Activated CD4-positive, alpha-beta T cell treated with anti-CD3 and anti-CD28 coated beads, Interleukin-2, amount 10 ng/mL, durations not matched to agents 24 days and 14 days (primary cell): ENCODE measurements at places on chromosomes 2 and 18. TPM values are rescaled to one million over a fixed set of nuclear protein-coding genes. Genes with fewer than 3 reads are reported as not detected.

Gene FBXO36
- 0.71 and 0.77 TPM in 2 replicates for total RNA-seq

Gene CNDP1
- total RNA-seq: not detected in 2 replicates

Gene RND3
- total RNA-seq: not detected in 2 replicates

Gene C2orf80
- total RNA-seq: not detected in 2 replicates

Gene MATN3
- not detected in 2 replicates for total RNA-seq

Gene CXCR4
- 88.8 and 92.7 TPM in 2 replicates for total RNA-seq

Gene SPP2
- total RNA-seq: not detected in 2 replicates

Gene CD8B2
- total RNA-seq: 0.09 and 0.12 TPM in 2 replicates

Gene RNF125
- total RNA-seq: 32.6 and 35.0 TPM in 2 replicates

Gene IL37
- total RNA-seq: not detected in 2 replicates

Gene LIPG
- 0.57 and 0.82 TPM in 2 replicates for total RNA-seq

Gene TTN
- 2.8 and 2.9 TPM in 2 replicates for total RNA-seq

Gene RETREG2
- total RNA-seq: 54.1 and 57.4 TPM in 2 replicates

Gene HOXD13
- not detected in 2 replicates for total RNA-seq

Gene TMEM182
- 3.9 and 4.0 TPM in 2 replicates for total RNA-seq

Gene EGR4
- 1.2 and 1.5 TPM in 2 replicates for total RNA-seq

Gene RTKN
- 1.1 and 2.2 TPM in 2 replicates for total RNA-seq

Gene NDUFB3
- 112 and 113 TPM in 2 replicates for total RNA-seq

Gene EVX2
- total RNA-seq: not detected in 2 replicates

Gene KRTCAP3
- total RNA-seq: 4.6 and 5.2 TPM in 2 replicates

Gene TEX44
- not detected in 2 replicates for total RNA-seq

Gene ZNF385B
- not detected in 2 replicates for total RNA-seq

Gene TGIF1
- 44.0 and 50.7 TPM in 2 replicates for total RNA-seq

Gene TTLL4
- total RNA-seq: 66.1 and 71.2 TPM in 2 replicates

Gene MLPH
- not detected in 2 replicates for total RNA-seq

Gene DYNAP
- total RNA-seq: not detected in 2 replicates

Gene REG3A
- not detected in 2 replicates for total RNA-seq

Gene KCNJ13
- total RNA-seq: not detected in 2 replicates
